ENCODE measurements at places on chromosomes 5 and 9.

DNA sequence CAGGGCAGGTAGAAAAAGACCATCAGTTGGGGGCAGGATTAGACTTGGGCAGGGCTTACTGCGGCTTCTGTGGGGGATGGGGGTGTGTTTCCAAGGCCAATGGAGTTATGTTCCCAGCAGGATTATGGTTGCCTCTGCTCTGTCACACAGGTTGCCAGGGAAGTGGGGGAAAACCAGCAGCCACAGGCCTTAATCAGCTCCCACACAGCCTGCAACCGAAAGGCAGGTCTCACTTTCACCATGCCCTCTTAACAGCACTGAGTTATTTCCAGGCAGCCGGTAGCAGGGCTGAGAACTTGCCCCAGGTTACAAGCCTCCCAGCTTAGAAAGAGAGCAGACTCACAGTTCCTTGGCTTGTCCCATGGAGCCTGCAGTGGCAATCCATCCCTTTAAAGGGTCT is 205.5 kb downstream of the FGF10 start:
- no peak for DNase-seq

GRCh38 chr5:57370376-57370775 is 112.2 kb downstream of the ACTBL2 start:
- no peak for DNase-seq

DNA sequence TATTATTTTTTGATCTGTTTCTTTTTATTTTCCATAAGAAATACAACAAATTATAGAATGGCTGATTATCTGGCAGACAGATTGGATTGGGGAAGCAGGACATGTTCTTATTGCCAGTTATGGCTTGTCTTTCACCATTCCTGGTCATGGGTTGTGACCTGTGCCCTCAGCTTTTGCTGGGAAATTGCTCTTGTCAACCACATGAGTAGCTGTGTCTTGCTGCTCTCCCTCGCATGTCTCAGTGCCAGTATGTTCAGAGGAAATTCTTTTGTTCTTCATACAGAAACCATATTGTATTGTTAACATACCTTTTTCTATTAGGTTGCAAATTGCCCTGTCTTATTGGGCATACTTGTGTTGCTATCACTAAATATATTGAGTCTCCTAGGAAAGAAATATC is 344.1 kb downstream of the OSTF1 start:
- DNase-seq = no peak

GRCh38 chr5:55821731-55822512 is 29.2 kb upstream of the IL31RA start:
- DNase-seq = no peak

- no peak for DNase-seq
Measured at GRCh38 chr5:112685386-112685785, 52.3 kb upstream of the APC start.

DNA sequence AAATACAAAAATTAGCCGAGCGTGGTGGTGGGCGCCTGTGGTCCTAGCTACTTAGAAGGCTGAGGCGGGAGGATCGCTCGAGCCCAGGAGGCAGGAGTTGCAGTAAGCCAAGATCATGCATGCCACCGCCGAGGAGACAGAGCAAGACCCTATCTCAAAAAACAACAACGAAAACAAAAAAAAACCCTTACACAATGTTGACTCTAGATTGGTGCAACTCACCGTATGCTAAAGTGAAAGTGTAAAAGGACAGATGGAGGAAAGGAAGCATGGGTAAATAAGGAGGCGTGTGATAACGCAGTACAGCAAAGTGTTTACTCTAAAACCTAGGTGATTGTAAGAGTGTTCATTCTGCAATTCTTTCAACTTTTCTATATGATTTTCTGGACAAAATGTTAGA is 15.9 kb upstream of the RUFY1 start:
- DNase-seq = no peak

DNA sequence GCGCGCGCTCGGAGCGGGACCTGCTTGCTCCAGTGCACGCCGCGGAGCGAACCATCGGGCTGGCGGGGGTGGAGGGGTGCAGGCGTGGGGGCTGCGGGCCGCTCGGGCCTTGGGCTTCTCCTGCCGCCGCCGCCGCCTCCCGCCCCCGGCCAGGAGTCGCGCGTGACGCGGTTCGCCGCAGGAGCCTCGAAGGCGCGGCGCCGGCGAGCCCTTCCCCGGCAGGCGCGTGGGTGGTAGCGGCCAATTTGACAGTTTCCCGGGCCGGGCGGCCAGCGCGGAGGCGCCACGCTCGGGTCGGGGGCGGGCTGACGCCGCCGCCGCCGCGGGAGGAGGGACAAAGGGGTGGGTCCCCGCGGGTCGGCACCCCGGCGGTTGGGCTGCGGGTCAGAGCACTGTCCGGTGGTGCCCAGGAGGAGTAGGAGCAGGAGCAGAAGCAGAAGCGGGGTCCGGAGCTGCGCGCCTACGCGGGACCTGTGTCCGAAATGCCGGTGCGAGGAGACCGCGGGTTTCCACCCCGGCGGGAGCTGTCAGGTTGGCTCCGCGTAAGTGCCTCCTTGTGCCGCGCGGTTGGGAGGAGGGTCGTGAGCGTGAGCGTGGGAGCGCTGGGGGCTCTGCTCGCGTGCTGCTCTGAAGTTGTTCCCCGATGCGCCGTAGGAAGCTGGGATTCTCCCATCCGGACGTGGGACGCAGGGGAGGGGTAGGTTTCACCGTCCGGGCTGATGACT is at the start of gene TJP2:
Gene TJP2, plus strand, starts transcription at position 387 of the 725 bp plus-strand sequence. Its CDS starts 96 bp downstream, at position 483.
- DNase-seq = peak; percentile 63

- peak; percentile 26 for DNase-seq
Measured at GRCh38 chr5:79062436-79062835, 7.0 kb downstream of the DMGDH start.

DNA sequence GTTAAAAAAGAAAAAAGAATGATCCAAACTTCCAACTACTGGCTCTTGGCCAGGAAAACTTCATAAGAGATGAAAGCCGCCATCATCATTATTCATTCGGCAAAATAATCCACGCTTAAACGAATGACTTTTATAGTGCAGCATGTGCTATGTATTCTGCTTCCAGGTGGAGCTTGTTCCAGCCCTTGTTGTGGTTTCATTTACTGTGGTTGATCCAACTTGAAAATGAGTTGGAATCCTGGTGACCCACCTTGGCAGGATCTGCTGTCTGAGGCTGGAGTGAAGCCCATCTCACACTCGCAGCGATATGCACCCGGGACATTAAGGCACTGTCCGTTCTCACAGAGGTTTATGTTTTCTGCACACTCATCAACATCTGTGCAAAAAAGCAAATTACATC is 209.6 kb downstream of the FBN2 start:
- DNase-seq = no peak

DNA sequence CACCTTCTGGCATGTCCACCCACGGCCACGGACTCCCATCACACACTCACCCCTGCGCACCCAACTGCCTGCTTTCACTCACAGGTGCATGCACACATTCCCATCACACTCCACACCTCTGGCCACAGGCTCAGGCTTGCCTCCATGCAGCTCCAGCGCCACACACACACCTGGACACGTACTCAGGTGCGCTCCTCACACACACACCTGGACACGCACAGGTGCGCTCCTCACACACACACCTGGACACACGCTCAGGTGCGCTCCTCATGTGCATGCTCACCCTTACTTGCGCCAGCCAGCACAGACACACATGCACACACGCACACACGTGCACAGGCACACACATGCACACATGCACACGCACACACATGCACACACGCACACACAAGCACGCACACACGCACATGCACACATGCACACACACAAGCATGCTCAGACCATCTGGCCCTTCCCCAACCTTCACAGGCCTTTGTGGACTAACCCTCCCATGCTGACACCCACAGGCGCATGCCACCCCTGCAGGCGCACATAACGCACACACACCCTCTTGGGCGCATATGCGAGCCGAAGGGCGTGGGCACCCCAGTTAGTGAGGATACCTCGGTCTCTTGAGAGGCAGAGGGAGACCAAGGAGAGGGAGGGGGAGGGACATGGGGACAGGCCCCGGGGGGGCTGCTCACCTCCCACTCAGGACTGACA is 8.3 kb downstream of the GRIN1 start:
- no peak for DNase-seq

DNA sequence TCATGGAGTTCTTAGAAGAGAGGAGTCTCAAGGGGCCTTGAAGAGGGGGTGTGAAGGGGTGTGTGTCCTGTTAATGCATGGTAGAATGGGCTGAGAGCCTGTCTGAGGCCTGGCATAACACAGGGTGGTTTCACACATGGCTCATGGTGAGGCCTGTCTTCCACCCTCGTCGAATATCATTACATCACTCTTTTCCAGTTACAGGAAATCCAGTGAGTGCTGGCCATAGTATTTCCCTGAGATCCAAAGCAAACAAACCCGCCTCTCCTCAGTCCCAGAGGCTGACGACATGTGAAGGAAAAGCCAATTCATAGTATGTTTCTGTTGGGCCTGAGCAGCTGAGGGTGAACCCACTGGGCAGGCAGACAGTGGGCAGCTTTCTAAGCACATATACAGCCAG is 159.4 kb upstream of the NR3C1 start:
- no peak for DNase-seq

- no peak for DNase-seq
Measured at GRCh38 chr9:94639061-94639998, at the start of gene FBP1. Gene FBP1, minus strand, starts transcription at chr9:94639518. Its CDS starts 208 bp downstream, at chr9:94639310.

DNA sequence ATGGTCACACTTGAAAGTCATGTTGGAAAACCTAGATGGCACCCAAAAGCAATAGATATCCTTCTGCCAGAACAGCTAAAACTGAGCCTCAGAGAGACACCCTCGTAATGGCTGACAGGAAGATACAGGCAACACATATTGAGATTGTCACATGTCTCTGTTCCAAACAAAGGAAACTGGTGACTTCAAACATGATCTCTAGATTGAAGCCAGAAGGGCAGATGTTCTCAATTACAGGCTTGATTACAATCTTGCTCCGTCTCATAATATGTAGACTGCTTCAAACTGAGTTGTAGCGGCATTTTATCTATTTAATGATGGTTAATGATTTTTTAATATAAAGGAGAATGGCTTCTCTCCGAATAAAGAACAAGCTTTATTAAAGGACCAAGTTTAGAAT is 774.3 kb downstream of the KCTD16 start:
- no peak for DNase-seq

DNA sequence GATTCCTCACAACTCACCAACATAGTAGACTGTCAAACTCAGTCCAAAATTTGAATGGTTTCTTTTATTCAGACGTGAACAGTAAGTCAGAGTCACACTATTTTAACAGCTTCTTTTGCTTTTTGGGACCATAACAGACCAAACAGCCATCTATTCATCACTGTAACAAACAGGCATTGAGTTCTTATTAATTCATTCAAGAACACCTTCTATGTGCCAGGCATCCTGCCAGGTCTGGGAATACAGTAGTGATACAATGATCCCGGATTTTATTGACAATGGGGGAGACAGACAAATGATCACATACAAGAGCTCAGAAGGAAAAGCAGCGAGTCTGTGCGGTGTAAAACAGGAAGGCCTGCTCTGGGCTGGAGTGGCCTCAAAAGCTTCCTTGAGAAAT is 153.3 kb upstream of the ERCC6L2 start:
- no peak for DNase-seq

DNA sequence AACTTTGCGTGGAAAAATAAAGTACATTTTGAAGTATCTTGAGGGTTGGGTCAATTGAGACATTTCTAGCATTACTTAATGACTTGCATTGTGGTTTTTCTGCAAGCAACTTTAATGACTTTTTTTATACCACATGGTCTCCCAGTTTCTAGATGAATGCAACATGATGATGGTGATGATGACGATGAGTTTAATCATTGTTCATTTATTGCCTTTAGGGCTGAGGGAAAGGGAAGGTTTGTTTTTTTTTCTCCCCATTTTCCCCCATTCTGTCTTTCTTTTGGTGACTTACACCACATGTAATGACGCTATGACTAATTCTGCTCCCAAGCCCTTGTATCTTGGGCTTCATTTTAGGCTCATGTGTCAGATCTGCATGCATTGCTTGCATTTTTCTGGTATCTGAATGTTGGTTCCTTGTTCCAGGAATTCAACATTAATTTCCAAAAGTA is 57.7 kb upstream of the NXNL2 start:
- DNase-seq = peak; percentile 94

GRCh38 chr9:106019039-106019680 is 324.8 kb downstream of the TMEM38B start:
- no peak for DNase-seq

- DNase-seq = no peak
Measured at GRCh38 chr5:34866989-34867471, 28.1 kb downstream of the TTC23L start.

GRCh38 chr9:114497236-114497635 is 8.0 kb downstream of the WHRN start:
- no peak for DNase-seq

GRCh38 chr5:137141779-137142178 is 357.3 kb downstream of the SPOCK1 start:
- peak; percentile 15 for DNase-seq

- DNase-seq = peak; percentile 90
Measured at GRCh38 chr5:150946351-150946905, 41.6 kb upstream of the ZNF300 start.

DNA sequence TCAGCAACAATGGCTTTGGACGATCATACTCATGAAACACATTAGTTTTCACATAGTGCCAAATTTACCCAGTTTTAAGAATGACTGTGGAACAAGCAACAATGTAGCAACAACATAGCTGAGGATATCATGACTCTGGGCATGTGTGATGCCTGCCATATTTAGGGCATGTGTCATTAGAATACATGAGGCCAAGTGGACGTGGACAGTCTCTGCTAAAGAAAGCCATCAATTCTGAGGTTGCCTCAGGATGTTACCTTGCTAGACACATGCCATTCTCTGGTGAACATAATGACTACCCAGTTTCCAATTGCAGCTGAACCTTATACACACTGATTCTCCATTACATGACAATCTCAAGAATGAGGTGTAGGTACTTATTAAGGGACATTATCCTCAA is 103.3 kb upstream of the ADAMTS19 start:
- DNase-seq = no peak

DNA sequence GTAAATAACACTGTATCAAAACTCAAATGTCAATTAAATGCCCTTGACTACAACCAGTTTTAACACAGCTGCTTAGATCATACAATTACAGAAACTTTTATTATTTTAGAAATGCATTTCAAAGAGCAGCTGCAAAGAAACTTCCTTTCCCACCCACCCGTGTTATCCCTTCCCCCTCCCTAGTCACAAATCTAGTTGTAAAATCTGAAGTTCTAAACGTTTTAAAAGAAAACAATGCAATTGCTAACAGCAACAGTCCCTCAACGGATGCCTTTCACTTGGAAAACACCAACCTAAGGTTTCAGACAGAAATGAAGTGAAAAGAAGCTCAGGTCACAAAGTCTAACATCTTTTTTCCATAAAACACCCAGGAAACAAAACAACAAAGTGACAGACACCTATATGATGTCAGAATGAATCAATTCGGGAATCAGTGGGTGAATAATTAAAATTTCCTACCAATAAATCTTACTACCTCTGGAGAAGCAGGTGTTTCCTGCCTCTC is 100.3 kb downstream of the FBXW11 start:
- DNase-seq = no peak

All from foreskin keratinocyte (primary cell).